H7 (cell line): ENCODE measurements at places on chromosomes 4 and X.

- DNase-seq = no peak
These were observed 24.8 kb downstream of the PDGFC start for GRCh38 chr4:156946516-156947424.

GRCh38 chrX:29299684-29300083, 712.4 kb downstream of the IL1RAPL1 start:
- DNase-seq = no peak

GRCh38 chrX:6674734-6675133, 139.8 kb upstream of the VCX3A start:
- no peak for DNase-seq

- DNase-seq = no peak
These were observed 2.7 kb downstream of the SPINK2 start for GRCh38 chr4:56818797-56819196.

DNA sequence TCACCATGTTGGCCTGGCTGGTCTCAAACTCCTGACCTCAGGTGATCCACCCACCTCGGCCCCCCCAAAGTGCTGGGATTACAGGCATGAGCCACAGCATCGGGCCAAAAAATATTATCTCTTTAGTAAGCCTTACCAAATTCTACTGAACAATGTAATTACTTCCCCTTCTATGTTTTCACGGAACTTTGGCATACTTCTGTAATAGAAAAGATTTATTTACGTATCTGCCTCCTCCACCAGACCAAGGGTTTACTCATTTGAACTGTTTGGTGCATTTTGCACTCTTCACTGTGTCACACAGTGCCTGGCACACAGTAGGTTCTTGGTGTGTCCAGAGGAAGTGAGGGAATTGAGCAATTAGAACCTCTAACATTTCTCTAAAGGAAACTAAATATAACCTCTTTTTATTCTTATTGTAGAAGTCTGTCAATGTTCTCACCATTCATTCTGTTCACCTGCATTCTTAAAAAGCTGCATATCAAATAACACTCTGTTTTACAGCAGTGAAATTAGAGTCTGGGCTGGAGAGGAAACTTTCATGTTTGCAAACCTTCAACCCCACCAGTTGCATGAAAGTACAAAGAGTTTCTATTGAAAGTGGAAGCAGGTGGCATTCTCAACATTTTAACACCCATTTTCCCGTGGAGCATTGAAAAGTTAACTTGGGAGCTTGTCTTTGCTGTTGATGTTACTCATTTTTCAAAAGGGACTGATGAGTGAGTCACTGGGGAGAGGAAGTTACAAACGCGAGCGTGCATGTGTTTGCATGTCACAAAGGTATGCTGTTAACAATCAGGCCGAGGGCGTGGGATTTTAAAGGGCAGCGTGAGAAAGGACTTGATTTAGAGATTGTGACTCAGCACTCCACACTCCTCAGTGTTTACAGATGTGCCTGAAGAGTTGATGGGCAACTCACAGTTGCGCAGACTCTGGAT, 314.1 kb downstream of the STK32B start:
- no peak for DNase-seq
